ENCODE measurements at places on chromosomes 5 and 9. TPM values are rescaled to one million over a fixed set of nuclear protein-coding genes. Genes with fewer than 3 reads are reported as not detected.
A peak's percentile ranks its signal among the peaks of the same experiment; 100 is the strongest.

The GNE gene
- total RNA-seq = 34.5 TPM

- no peaks in the 10 kb centered on the region for H3K27me3 ChIP-seq
- peak; percentile 79 for DNase-seq
- no peak overlapping the region for H3K4me3 ChIP-seq
- H3K4me1 ChIP-seq = peaks cover 11% of the 10 kb centered on the region
- H3K36me3 ChIP-seq = no peaks in the 10 kb centered on the region
Observed at GRCh38 chr9:14027116-14027800, 286.7 kb downstream of the NFIB start.

DNA sequence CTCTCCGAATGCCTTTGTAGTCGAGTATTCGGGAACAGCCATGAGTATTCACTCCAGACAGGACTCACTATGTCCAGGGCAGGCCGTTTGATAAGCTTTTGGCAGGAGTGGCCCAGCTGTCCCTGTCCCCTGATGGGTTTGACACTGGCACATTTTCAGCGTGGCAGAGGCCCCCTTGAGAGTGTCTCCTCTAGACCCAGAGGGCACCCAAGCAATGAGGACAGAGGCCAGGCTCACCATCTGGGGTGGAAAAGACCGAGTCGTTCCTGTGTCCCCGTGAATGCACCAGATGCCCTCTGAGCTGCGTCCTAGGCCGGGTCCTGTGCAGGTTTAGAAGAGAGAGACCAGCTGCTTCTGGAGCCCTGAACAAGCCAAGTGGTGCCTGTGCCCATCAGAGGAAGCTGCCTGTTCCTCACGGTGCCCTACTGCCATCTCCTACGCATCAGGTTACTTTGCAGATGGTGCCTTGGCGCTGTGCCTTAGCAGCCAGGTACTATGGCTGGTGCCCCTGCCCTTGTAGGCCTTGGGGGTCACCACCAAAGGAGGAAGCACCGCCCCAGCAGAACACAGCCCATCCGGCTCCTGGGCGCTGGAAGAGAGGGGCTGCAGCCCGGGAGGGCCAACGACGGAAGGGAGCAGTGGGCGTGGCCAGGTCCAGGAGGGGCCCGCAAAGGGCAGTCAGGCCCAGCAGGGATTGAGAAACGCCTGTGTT lies 42.4 kb downstream of the LRSAM1 start:
- H3K27me3 ChIP-seq = no peaks in the 10 kb centered on the region
- DNase-seq = no peak
- H3K36me3 ChIP-seq = no peaks in the 10 kb centered on the region
- peaks cover 20% of the 10 kb centered on the region for H3K4me1 ChIP-seq
- H3K27ac ChIP-seq = peak overlapping the region; percentile 84

The PTPN3 gene
- 11.0 TPM for total RNA-seq

DNA sequence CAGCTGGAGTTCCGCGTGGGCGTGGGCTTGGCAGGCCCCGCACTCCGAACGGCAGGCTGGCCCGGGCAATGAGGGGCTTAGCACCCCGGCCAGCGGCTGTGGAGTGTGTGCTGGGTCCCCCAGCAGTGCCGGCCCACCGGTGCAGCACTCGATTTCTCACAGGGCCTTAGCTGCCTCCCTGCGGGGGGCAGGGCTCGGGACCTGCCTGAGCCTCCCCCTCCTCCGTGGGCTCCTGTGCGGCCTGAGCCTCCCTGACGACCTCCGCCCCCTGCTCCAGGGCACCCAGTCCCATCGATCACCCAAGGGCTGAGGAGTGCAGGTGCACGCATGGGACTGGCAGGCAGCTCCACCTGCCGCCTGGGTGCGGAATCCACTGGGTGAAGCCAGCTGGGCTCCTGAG lies 191.8 kb downstream of the CYLC2 start:
- no peaks in the 10 kb centered on the region for H3K4me1 ChIP-seq
- no peaks in the 10 kb centered on the region for H3K36me3 ChIP-seq
- H3K27ac ChIP-seq = no peak overlapping the region
- no peaks in the 10 kb centered on the region for H3K27me3 ChIP-seq

DNA sequence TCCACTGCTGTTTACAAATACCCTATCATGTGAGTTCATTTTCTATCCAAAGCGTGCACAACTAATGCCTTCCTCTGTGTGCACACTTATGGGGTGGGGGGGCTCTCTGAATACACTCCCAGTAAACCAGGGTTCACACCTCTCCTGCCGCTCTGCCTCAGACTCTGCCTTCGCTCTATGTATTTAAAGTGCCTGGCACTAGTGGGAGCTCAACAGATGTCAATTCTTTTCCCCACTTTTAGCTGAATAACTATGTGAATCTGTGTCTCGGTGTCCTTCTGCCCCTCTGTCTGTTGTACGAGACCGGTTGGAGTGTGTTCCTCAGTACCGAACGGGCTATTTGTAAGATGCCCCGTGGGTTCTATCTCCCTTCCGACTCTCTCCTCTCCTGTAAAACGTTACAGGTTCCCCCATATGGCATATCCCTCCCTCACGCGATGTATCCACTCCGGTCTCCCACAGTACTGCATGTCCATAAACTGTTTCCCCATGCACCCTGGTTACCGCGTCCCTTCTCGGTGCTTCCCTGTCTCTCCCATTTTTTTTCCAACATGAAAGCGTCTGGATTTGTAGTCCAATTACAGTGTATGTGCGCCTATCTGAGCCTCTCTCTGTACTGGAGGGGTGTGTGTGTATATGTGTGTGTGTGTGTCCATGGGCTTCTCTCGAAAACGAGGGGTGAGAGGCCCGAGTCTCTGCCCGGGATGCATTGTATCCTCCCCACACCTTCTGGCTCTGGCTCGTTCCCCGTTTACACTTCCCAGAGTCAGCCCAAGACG lies 1.6 kb downstream of the ELL2 start:
- H3K36me3 ChIP-seq = no peaks in the 10 kb centered on the region
- peak overlapping the region; percentile 97 for H3K27ac ChIP-seq
- H3K27me3 ChIP-seq = no peaks in the 10 kb centered on the region
- H3K4me1 ChIP-seq = peaks cover 3% of the 10 kb centered on the region

DNA sequence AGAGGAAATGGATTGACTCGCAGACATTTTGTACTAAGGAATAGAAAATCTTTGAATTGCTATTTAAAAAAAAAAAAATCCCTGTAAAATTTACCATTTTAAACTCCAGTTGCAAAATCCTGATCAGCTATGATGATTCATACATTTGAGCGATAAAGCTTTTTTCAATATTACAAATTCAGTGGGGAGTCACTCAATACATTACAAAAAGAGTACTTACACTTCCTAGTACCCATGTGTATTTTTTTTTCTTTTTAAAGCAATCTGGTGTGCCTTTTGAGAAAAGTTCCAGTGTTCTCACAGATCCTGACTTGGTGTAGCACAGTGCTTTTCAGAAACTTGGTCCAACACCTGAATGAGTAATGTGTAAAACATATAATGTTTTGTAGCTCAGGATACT lies 54.3 kb downstream of the PIK3R1 start:
- H3K4me1 ChIP-seq = peaks cover 10% of the 10 kb centered on the region
- H3K4me3 ChIP-seq = no peak overlapping the region
- no peaks in the 10 kb centered on the region for H3K27me3 ChIP-seq
- no peaks in the 10 kb centered on the region for H3K36me3 ChIP-seq
- DNase-seq = no peak

All from prostate gland (tissue), 2 donors.